ENCODE measurements at places on chromosomes 2 and 18. TPM values are rescaled to one million over a fixed set of nuclear protein-coding genes. Genes with fewer than 3 reads are reported as not detected.
A peak's percentile ranks its signal among the peaks of the same experiment; 100 is the strongest.

Gene LYPD6B
- total RNA-seq, result 1.9 TPM

- H3K36me3 ChIP-seq, result no peaks in the 10 kb centered on the region
- no peaks in the 10 kb centered on the region for H3K27me3 ChIP-seq
- H3K4me1 ChIP-seq, result no peaks in the 10 kb centered on the region
- no peak overlapping the region for H3K4me3 ChIP-seq
Measured at GRCh38 chr18:429030-429429, 71.5 kb downstream of the COLEC12 start.

GRCh38 chr2:205324355-205324754, 357.9 kb upstream of the NRP2 start:
- no peak overlapping the region for H3K27ac ChIP-seq
- DNase-seq, result no peak
- no peaks in the 10 kb centered on the region for H3K27me3 ChIP-seq
- H3K4me3 ChIP-seq, result no peak overlapping the region
- H3K36me3 ChIP-seq, result no peaks in the 10 kb centered on the region

DNA sequence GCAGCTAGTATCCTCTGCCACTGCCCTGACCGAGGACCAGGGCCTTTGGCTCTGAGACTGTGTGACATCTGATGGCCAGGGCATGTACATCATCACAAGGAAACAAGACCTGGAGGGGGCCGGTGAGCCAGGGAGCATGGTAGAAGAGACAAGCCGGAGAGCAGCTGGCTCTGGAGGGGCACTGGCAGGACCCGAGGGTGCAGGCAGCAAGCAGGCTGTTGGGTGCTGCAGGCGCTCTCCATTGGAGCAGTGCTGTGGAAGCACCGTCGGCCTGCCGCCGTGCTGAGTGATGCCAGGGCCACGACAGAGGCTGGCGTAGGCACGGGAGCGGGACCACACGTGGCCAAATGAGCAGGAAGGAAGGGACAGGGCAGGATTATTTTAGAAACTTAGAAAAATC, 335.2 kb downstream of the GBX2 start:
- no peaks in the 10 kb centered on the region for H3K27me3 ChIP-seq
- H3K4me1 ChIP-seq, result no peaks in the 10 kb centered on the region
- H3K27ac ChIP-seq, result no peak overlapping the region
- no peak overlapping the region for H3K4me3 ChIP-seq

DNA sequence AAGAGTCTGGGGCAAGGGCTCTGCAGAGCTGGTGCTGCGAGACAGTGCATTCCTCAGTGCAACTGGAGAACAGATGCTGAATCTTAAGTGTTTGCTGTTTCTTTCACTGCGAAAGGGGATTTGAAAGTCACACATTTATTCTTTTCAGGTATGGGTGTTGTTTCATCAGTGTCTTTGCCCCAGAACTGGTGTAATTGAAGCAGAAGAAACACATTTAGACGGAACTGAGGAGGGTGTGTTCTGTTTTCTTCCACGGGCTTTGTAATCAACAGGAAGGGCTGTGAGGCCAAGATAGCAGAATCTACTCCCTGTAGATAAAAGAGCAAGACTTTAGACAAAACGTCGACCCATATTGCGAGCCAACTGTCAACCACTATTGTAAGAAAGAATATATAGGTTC, 151.9 kb downstream of the EPHA4 start:
- no peaks in the 10 kb centered on the region for H3K27me3 ChIP-seq
- no peak overlapping the region for H3K27ac ChIP-seq
- H3K4me1 ChIP-seq, result no peaks in the 10 kb centered on the region
- H3K36me3 ChIP-seq, result no peaks in the 10 kb centered on the region
- no peak overlapping the region for H3K4me3 ChIP-seq
- peak; percentile 12 for DNase-seq

Gene OSR1
- not detected for total RNA-seq

DNA sequence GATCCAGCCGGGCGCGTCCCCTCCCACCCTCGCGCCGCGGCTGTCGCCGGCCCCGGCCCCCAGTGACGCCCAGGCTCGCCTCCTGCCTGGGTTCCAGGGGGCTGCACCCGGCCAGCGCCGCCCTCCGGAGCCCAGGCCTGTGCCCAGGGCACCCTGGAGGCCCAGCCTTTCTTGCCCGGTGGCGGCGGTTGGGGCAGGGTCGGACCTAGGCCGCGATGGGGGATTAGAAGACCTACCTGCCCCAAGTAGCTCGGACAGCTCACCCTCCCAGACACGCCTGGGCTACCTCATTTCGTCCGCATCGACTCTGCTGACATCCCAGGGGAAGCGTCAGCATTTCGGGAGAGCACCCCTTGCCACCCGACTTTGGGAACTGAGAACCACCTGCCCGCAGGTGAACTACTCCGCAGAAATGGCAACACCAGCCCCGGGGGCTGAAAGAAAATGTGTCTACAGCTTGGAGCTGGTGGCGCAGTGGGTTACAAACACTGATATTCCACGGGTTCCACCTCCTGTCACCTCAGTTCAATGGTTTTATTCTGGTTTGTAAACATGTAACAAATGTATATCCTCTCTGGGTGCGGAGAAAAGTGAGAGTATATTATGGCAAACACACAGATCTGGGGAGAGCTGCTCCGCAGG, 834 bp upstream of the ARL4C start:
- H3K36me3 ChIP-seq, result no peaks in the 10 kb centered on the region
- DNase-seq, result no peak
- peaks cover 3% of the 10 kb centered on the region for H3K27me3 ChIP-seq
- H3K4me3 ChIP-seq, result no peak overlapping the region
- peaks cover 3% of the 10 kb centered on the region for H3K4me1 ChIP-seq
- no peak overlapping the region for H3K27ac ChIP-seq

Gene OBSL1
- 0.48 TPM for total RNA-seq

- no peaks in the 10 kb centered on the region for H3K4me1 ChIP-seq
- peaks cover 2% of the 10 kb centered on the region for H3K27me3 ChIP-seq
- H3K27ac ChIP-seq, result no peak overlapping the region
- no peak overlapping the region for H3K4me3 ChIP-seq
- no peak for DNase-seq
- no peaks in the 10 kb centered on the region for H3K36me3 ChIP-seq
Measured at GRCh38 chr2:238640486-238640885, 207.4 kb upstream of the TWIST2 start.

Gene MALL
- 0.26 TPM for total RNA-seq

Gene SERPINB7
- total RNA-seq, result not detected

Gene ACADL
- total RNA-seq, result not detected

DNA sequence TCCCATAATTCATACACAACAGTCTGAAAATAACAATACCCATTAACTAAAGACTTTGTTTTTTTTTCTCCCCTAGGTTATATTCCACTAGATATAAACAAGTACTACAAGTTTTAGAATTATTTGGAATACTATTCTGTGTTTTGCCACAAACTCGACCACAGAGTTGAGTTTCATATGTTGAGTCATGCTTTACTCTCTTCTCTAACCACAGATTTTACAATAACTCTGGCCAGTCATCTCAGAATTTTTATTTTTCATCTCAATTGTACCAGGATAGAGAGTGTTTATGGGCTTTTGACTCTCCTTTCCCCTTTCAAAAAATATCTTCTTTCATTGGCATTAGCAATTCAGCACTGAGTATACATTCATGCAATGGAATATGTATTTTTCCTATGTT, 348.7 kb upstream of the GALNT5 start:
- no peaks in the 10 kb centered on the region for H3K27me3 ChIP-seq
- no peaks in the 10 kb centered on the region for H3K36me3 ChIP-seq
- DNase-seq, result no peak
- H3K4me3 ChIP-seq, result no peak overlapping the region
- H3K27ac ChIP-seq, result no peak overlapping the region

- no peak for DNase-seq
- H3K36me3 ChIP-seq, result no peaks in the 10 kb centered on the region
- H3K4me3 ChIP-seq, result no peak overlapping the region
- H3K27ac ChIP-seq, result no peak overlapping the region
Measured at GRCh38 chr2:217364224-217364623, 504.4 kb upstream of the TNP1 start.

Gene GAL3ST2
- total RNA-seq, result 0.48 TPM

DNA sequence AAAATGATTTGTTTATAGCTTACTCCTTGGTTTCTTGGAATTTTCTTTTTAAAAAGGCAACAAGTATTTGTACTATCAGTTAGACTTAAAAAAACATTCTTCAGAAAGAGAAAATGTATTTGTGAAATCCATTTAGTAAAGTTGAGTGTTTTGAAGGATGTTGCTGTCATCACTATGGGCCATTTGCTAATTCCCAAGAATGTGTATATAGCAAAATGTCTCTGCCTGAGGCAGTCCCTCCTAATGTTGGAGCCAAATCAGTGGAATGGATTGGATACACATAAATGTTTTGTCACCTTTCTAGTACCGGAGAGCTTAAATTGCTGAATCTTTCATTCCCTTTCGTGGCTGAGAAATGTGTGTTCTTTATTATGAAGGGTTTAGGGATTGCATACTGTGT, 890.2 kb upstream of the ZEB2 start:
- no peak overlapping the region for H3K27ac ChIP-seq
- H3K4me3 ChIP-seq, result no peak overlapping the region
- H3K36me3 ChIP-seq, result no peaks in the 10 kb centered on the region
- H3K4me1 ChIP-seq, result no peaks in the 10 kb centered on the region
- DNase-seq, result no peak

DNA sequence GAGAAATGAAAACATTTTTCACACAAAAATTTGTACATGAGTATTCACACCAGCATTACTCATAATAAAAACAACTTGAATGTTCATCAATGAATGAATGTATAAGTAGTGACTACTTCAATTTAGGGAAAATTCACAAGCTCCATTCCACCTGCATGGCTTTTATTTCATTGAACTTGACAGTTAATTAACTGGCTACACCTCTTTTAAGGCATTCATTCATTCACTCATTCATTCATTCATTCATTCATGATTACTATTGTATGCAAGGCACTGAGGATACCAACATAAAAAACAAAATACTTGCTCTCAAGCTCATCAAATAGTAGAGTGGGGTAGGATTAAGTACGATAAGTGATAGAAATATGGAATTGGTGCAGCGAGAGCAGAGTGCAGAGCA, 198.3 kb upstream of the DLGAP1 start:
- no peaks in the 10 kb centered on the region for H3K27me3 ChIP-seq
- H3K4me1 ChIP-seq, result no peaks in the 10 kb centered on the region
- no peaks in the 10 kb centered on the region for H3K36me3 ChIP-seq
- no peak overlapping the region for H3K4me3 ChIP-seq
- DNase-seq, result no peak
- no peak overlapping the region for H3K27ac ChIP-seq

Gene MAP4K3
- total RNA-seq, result 0.95 TPM

GRCh38 chr18:23403310-23403709, 49.8 kb upstream of the RIOK3 start:
- H3K27me3 ChIP-seq, result no peaks in the 10 kb centered on the region
- H3K27ac ChIP-seq, result no peak overlapping the region
- H3K36me3 ChIP-seq, result no peaks in the 10 kb centered on the region
- no peak for DNase-seq
- no peaks in the 10 kb centered on the region for H3K4me1 ChIP-seq

Gene FN1
- 5.9 TPM for total RNA-seq

GRCh38 chr18:47100212-47100831, 50.0 kb downstream of the HDHD2 start:
- H3K27ac ChIP-seq, result no peak overlapping the region
- H3K4me3 ChIP-seq, result no peak overlapping the region
